Gastrocnemius medialis (tissue), 4 donors: ENCODE measurements at places on chromosomes 4 and X. TPM values are rescaled to one million over a fixed set of nuclear protein-coding genes. Genes with fewer than 3 reads are reported as not detected.

- DNase-seq = no peak
Observed at GRCh38 chr4:15232366-15233263, 195.2 kb upstream of the C1QTNF7 start.

DNA sequence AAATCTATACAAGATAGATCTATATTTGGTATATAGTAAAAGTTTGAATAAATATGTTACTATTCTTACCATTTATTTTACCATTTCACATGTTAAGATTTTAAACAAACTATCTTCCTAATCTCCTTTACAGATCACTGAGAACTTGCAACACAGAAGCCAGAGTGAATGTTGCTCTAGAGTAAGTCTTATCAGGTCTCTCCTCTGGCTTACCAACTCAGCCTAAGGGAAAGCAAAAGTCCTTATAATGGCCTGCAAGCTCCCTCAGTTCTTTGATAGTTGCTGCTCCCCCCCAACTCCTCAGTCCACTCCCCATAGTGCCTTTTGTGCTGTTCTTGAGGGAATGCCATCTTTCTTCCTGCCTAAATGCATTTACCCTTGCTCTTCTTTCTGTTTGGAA is 25.7 kb upstream of the SLC7A11 start:
- DNase-seq = no peak

DNA sequence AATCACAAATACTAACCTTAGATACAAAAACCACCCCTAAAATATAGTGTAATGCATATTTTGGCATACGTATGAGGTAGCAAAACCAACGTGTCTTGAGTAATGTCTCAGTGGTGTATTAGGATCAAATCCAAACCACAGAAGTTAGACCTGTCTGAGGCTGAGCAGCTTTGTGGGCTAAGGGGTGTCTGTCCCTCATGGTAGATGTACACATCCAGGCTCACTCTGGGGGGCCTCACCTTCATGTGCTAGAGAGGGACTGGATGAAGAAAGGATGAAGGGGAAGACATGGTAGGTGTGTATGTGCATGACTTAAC is 188.0 kb upstream of the TBC1D9 start:
- no peak for DNase-seq

- DNase-seq = no peak
Observed at GRCh38 chr4:53781629-53782457, 190.6 kb upstream of the LNX1 start.

DNA sequence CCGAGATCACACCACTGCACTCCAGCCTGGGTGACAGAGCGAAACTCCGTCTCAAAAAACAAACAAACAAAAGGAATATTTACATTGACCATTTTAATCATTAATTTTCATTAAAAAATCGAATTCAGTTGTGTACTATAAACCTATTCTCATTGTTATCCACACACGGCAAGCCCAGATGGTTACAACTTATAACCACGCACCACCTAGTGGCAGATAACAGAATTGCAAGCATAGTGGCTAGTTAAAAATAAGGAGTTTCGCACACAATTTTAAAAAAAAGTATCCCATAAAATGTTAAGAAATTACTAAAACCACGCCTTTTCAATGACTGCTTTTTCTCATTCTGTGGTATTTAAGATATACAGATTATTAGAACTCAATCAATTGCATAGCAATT is 25.4 kb downstream of the MBNL3 start:
- DNase-seq = no peak

- no peak for DNase-seq
Observed at GRCh38 chrX:135740681-135741149, 27.3 kb downstream of the CT45A1 start.

GC gene
- total RNA-seq = 9.8 TPM

DNA sequence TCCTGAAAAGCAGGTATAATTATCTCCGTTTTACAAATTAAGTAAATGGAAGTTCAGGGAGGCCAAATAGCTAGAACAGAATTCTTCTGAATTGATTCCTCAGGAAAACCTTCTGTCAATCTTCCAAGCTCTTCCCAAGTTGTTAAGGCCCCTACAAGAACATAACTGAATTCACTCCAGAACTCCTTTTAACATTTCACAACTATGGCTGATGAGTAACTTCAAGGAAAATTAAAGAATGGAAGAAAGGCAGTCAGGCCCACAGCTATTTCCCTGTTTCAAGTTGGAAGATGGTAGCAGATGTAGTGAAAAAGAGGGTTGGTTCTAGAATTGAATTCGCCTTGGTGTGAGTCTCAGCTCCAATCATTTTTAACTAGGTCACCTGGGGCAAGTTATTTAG is 15.9 kb downstream of the SETD7 start:
- no peak for DNase-seq

GRCh38 chrX:12352922-12353321 is 214.6 kb downstream of the FRMPD4 start:
- DNase-seq = no peak

CT83 gene
- total RNA-seq = not detected

DNA sequence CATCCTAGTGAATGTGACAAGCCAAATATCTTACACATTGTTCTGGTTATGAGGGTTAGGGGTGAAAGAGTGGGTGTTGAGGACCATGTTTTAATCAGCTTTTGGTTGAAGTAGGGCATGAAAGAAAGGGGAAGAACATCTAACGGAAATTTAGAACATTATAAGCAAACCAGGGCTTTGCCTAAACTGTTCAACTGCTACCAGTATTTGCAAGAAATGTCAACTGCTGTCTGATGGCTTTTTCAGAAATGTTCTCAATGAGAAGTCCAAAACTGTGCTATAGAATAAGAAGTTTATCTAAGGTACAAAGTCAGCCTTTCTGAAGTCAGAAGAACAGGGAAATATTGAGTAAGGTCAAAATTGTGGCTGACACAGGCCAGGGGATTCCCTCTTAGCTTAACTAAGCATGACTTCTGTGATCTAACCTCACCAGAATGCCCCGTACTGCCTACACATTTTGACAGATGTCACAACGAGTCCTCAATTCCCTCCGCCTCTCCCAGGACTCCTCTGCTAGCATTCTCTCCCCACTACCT is 67.1 kb downstream of the DTHD1 start:
- no peak for DNase-seq

DNA sequence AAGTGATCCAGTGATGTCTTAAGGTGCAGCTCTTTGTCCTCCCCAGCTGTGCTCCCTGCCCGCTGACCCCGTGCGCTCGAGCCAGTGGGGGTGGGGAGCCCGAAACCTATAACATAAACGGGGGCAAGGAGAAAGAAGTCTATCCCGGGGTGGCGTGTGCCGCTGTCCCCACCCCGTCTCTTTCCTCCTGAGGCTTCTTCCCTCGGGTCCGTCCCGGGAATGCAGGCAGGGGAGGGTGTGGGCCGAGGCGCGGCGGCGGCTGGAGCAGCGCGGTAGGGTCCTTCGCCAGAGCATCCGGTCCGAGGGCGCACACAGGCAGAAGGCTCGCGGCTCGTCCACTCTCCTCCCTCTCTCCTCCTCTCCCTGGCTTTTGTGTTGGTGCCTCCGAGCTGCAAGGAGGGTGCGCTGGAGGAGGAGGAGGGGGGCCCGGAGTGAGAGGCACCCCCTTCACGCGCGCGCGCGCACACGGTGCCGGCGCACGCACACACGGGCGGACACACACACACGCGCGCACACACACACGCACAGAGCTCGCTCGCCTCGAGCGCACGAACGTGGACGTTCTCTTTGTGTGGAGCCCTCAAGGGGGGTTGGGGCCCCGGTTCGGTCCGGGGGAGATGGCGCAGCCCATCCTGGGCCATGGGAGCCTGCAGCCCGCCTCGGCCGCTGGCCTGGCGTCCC is at the start of gene RAB33A:
TSS of gene RAB33A (plus strand) at position 517 of the 681 bp plus-strand sequence. CDS start at position 618, 101 bp downstream.
- no peak for DNase-seq

- DNase-seq = no peak
Observed at GRCh38 chrX:129091097-129091496, 432.2 kb downstream of the SMARCA1 start.

DNA sequence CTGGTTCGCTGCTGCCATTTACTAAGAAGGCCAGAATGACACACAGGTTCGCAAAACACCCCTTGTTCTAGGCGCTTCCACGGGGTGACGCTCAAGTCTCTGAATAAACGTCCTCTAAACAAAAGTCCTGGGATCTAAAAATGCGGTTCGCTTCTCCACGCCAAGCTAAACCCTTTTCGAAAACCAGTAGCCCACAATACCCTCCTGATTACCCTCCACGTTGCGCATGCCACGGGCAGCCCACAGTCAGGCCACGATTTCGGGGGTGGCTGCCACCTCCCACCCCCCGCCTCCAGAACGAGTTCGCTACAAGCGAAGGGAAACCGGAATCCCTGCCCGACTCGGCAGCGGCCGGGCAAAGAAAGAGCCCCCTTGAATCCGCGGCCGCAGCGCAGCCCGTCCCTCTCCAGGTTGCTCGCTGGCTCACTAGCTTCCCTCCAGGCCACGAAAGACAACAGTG is 423 bp downstream of the RPL39 start:
- peak; percentile 21 for DNase-seq

- DNase-seq = no peak
Observed at GRCh38 chr4:188714907-188715306, 575.7 kb downstream of the TRIML1 start.

GRCh38 chrX:43666311-43666912 is 10.3 kb downstream of the MAOA start:
- no peak for DNase-seq

DNA sequence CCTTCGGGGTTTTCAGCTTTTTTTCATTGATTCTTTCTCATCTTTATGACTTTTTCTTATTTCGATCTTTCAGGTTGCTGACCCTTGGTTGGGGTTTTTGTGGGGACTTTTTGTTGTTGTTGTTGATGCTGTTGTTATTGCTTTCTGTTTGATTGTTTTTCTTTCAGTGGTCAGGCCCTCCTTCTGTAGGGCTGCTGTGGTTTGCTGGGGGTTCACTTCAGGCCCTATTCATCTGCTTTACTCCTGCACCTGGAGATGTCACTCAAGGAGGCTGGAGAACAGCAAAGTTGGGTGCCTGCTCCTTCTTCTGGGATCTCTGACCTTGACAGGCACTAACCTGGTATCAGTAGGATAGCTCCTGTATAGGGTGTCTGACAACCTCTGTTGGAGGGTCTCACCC is 39.9 kb upstream of the PCDH18 start:
- no peak for DNase-seq
